Skin of body (tissue), 3 donors: ENCODE measurements at places on chromosomes 4 and X.

DNA sequence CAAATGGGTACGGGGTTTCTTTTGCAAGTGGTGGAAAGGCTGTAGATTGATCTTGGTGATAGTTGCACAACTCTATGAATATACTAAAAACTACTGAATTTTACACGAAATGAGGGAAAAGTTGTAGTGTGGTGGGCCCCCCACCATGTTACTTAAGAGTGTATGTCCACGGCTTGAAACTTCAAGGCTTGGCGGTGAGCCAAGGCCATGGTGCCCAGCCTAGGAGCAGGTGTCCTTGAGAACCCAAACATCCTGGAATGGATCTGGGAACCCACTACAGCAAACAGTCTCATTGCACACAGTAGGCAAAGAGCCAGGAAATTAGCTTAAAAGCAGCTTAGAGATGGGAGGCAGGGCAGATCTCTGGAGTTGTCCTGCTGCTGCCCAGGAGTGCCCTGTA lies 62.9 kb downstream of the BRCC3 start:
- DNase-seq: no peak

DNA sequence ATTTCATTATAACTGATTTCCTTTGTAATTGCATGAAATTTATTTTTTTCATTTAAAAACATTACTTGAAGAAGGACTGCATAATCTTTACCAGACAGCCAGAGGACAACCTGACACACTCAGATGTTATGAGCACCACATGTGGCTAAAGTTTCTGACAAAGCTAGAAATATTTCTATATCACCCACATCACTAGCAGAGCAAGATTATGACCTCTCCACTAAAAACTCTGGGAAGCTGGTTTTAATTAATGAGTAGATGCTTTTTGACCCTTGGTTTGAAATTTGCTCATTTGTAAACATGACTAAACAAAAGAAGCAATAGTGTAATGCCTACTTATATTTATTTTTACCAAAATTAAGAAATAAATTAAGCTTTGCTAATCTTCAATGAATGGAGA lies 661.5 kb upstream of the EPHA5 start:
- no peak for DNase-seq

- no peak for DNase-seq
Measured at GRCh38 chr4:680928-681645, 6.7 kb downstream of the MYL5 start.

- DNase-seq: peak; percentile 84
Measured at GRCh38 chr4:169079942-169080827, 70.1 kb upstream of the CBR4 start.

- DNase-seq: no peak
Measured at GRCh38 chrX:34893741-34894140, 48.9 kb upstream of the FAM47B start.

DNA sequence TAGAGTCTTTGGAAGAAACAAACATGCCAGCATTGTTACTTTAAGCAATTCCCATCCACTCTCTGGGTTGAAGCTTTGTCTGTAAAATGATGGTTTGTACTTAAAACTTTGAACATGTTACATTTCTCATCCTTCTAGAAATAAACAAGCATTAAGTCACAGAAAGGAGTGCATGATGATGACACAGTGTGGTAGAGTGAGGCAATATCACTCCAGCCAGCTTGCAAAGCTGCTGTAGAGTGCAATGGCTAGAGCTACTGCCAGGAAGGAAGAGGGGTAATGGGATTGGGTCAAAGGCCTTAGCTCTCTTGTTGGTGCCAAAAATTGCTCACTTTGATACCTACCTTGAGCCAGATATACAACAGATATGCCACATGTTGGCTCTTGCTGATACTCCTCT lies 12.3 kb upstream of the ENOX2 start:
- DNase-seq: no peak

DNA sequence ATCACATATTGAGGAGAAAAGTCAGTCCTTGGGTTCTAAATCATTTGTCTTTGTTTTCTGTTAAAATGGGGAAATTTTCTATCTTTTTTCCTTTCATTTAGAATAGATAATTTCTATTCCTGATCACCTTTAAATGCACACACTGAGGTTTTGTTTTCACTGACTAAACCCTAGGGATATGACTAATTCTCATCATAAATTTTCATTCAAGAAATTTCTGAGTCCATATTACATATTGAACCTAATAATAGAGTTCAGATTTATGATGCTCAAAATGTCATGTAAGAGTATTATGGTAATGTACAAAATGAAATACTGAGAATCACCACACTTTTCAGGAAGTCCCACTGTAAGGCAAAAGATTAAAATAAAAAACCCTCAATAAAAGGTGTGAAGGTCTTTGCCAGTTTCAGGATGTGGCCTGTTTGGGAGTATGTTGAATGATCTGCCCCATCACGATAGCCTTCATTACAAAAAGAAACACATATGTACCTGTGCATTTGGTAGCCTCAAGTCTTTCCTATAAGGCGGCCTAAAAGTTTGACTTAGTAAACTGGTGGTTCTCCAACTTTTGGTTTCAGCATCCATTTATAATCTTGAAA lies 49.4 kb downstream of the LEF1 start:
- DNase-seq: no peak

DNA sequence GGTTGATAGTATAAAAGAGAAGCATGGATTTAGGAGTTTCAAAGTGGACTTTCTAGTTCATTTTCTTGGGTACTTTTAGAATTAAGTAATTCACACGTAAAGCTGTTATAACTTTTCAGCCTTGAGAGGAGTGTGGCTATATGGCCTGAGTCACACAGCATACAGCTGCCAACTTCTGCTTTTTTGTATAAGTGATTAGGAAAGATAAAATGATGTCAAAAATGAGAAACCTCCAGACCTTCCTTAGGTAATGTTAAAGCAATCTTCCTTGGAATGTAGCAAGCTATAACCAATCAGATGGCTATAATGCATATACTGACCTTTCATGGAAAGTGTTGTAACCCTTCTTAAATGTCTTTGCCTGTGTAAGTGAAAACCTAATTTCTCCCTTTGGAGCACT lies 39.2 kb downstream of the RAB40AL start:
- DNase-seq: no peak

DNA sequence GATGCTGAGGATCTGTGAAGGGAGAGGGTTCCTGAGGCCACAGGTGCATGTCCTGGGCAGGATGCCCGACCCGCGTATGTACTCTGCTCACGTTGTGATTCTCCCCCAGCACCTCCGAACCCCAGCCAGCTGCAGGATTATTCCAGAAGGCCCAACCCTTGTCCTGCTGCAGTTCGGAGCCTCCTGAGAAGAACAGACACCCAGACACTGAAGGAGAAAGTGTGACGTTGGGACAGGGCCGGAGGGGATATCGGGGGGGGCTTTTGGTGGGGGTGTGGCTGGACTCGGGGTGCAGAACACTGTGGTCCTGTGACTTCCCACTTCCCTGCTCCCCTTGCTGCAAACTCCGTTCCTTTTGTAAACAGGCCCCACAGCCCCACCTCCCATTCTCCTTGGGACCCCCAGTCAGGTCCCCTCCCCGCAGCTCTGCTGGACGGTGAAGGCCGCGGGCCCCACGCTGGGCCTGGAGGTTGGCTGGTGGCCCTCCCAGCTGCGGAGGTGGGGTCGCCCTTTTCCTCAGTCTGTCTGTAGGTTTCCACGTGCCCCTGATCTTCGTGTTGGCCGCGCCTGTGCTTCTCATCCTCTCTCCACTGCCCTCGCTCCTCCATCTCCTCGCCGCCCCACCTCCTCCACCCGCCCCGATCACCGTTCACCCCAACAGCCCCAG lies 83.0 kb upstream of the ADRA2C start:
- no peak for DNase-seq

- DNase-seq: no peak
Measured at GRCh38 chrX:50747471-50747900, 66.5 kb downstream of the SHROOM4 start.

- no peak for DNase-seq
Measured at GRCh38 chr4:112563431-112564200, 47.6 kb upstream of the NEUROG2 start.

GRCh38 chrX:24014388-24015018 lies 12.5 kb downstream of the KLHL15 start:
- no peak for DNase-seq

- DNase-seq: no peak
Measured at GRCh38 chr4:173242466-173243250, 74.0 kb downstream of the GALNT7 start.

DNA sequence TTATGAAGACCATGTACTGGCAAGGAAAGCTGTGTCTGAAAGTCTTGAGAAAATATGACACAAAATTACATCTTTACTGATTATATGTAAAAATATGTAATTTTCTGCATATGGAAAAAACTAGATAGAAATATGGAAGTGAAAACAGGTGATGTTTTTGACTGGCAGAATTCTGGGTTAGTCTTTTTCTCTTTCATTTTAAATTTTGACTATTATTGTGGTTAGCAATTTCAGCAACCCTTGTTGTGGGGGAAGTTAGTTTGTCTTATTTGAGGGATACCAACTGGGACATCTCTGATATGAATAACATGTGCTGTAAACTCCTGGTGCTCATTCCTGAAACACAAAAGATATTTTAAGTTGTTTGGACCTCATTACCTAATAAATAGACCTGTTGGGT lies 49.9 kb upstream of the CPEB2 start:
- DNase-seq: no peak

DNA sequence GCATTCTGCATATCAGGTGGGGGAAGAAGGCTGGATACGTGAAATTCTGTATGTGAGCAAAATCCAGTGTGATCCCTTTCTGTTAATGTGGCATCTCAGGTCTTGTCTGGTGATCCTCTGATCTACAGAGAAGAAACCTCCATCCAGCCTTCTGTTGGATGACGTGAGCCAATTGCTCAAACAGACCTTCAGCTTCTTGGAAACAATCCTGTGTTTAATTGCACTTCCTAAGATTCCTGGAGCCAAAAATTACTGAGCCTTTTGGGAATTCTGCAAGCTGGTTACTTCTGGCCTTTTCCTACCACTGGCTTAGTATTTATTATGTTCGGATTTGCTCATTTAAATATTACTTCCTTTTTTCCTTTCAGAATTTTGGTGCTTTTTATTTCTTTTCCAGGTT lies 51.2 kb downstream of the TRIML1 start:
- no peak for DNase-seq

GRCh38 chr4:3514221-3514780 lies 17.9 kb downstream of the LRPAP1 start:
- no peak for DNase-seq

- peak; percentile 44 for DNase-seq
Measured at GRCh38 chr4:38075370-38076152, 115.4 kb downstream of the PTTG2 start.

GRCh38 chr4:73895201-73896175 lies 26.3 kb downstream of the CXCL1 start:
- DNase-seq: no peak

GRCh38 chr4:67542076-67542475 lies 3.2 kb downstream of the CENPC start:
- DNase-seq: no peak

- peak; percentile 10 for DNase-seq
Measured at GRCh38 chr4:123564758-123565346, 168.3 kb downstream of the SPRY1 start.

DNA sequence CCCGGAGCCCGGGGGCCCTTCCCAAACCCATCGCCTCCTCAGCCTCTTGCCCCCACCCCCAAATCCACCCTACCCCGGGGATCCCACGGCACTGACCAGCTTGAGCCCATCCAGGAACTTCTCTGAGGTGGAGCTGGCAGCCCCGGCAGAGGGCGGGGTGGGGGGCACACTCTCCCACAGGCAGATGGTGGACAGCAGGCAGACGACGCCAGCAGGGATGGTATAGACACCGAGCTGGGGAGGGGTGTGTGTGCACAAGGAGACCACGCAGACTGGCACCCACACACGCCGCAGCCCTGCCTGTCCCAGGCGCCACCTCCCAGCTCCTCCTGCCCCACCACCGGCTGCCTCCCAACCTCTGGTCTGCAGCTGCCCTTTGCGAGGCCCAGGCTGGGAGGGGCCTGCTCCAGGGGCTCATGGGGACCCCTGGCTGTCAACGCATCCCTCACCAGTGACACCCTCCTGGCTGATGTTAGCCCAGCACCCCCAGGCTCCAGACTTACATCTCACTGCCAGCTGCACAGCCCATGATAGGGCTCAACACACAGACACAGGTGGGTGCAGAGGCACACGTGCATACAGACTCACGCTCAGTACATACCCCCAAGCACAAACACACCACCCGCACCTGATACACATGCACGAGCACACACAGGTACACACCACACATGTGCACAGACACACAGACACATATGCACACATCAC lies 4.2 kb downstream of the SLC49A3 start:
- DNase-seq: no peak

- no peak for DNase-seq
Measured at GRCh38 chr4:23305026-23305425, 584.8 kb downstream of the PPARGC1A start.

DNA sequence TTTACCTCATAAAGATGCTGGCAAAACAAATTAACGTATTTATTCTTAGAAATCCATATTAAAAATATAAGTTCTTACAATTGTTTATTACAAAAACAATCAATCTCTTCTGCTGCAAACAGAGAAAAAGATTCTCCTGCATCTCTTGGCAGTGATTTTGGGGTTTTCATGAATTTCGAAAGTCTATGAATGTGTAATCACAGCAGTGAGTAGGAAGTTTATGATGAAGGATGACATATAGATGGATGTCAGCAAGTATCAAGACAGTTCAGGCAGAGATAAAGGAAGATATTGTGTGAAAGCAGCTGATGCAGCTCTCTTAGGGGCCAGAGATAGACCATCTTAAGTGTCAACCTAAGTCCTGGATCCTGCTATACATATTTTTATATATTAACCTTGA lies 196.9 kb upstream of the BANK1 start:
- no peak for DNase-seq

DNA sequence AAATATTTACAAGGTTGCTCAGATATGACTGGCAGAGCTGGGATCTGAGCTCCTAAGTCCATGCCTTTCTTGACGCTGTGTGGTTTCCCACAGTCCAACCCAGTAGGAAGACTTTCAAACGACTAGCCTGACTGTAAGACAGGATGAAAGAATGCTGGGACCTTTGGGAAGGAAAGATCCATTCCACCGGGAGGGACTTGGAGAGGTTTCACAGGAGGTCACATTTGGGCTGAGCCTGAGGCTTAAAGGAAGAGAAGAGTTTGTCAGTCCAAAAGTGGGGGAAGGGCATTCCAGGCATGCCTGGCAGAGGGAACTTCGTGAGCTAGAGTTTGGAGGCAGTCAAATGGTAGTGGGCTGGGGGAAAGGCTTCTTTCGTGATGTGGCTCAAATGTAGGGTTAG lies 1.5 kb downstream of the STARD8 start:
- no peak for DNase-seq
